ENCODE measurements at places on chromosomes 1 and 21.

DNA sequence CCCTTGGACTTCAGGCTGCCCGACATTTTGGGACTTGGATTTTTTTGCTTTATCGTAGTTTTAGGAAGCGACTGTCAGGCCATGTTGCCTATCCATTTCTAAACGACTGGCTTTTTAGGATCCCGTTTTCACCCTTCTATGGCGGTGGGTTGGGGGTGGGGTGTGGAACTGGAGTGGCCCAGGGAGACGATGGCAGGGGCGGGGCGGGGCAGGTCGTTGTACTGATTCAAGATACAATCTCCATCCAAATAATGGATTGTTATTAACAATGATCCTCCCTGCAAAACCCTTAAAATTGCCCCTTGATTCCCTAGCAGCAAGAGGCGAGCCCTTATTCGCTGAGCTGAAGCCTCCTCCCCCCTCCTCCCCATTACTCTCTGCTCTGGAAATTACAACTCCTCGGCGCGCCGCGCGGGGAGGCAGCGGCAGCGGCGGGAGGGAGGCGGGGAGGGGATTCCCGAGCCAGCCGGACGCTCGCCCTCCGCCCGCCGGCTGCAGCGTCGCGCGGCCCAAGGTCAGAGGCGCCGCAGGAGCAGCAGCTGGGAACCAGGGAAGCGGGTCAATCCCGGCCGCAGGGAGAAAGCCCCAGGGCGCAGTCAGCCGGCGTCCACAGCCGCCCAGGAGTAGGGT lies at the start of gene TRIM67:
TSS of gene TRIM67 (plus strand) at position 392 of the 630 bp plus-strand sequence. CDS start 912 bp downstream, outside the sequence.
- no peak for DNase-seq

DNA sequence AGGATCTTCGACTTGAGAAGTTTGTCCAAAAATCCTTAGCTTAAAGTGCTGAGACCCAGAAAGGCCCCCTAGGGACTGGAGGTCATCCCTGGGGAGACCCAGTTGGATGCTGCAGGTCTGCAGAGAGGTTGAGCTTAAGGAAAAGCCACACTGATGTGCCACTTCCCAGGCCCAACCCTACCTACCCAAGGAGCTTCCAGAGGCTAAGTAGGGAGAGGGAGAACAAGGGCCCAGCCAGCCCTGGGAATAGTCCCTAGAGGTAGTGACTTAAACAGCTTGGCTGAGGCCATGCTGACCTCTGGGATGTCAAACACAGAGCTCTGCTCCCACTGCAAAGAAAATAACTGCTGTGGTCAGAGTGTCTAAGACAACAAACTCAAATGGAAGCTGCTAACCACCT lies 693.7 kb downstream of the MATN1 start:
- DNase-seq, result no peak

DNA sequence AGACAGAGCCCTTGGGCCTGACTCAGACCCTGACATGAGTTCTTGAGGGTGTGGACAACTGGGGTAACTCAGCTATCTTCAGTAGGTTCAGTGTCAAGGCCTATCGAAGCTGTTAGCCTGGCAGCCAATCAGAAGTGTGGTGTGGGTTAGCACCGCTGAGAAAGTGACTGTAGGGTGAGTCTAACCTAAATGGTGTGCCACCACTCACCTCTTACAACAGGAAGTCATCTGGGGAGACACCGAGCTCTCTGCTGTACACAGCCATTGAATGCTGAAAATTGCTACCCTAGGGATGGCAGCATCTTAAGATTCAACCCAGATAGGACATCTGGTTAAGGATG lies 44.6 kb downstream of the RASSF5 start:
- no peak for DNase-seq

GRCh38 chr1:35572296-35572695 lies 818 bp upstream of the TFAP2E start:
- no peak for DNase-seq

DNA sequence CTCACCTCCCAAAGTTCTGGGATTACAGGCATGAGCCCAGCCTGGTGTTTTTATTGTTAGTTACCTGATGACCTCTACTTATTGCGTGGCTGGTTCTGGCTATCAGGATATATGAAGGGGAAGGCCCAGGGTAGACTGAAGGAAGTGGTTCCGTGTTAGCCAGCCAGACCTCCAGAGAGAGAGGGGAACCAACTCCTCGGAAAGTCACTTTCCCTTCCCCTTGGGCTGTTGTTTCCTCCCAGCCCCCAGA lies 2.5 kb upstream of the RCSD1 start:
- DNase-seq, result peak; percentile 1

- DNase-seq, result no peak
Measured at GRCh38 chr1:42675467-42675866, 6.8 kb upstream of the YBX1 start.

DNA sequence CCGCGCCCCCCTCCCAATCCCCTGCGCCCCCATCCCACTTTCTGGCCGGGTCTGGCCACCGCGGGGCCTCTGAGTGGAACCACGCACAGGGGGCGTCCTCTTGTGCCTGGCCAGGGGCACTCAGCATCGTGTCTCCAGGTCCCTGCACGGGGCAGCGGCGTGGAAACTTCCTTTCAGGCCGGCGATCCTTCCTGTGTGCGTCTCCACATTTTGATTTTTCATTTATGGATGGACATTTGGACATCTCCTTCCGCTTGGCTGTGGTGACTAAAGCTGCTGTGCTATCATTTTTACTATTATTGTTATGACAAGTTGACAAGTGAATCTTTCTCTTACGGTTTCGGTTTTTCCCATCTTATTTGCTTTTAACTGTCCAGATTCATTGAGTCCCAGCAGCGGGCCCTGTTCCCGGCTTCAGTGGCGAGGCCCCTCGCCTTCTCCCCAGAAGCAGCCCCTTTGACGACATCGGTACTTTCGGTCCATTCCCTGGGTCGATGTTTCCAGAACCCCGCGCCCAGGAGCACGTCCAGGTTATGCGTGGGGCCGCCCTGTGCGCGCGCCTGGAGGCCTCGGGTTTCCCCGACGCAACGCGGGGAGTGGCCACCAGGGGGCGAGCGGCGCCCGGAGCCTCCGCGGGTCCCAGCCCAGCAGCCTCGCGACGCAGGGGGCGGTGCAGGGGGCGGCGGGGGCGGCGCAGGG lies 12.4 kb upstream of the SLC19A1 start:
- DNase-seq, result peak; percentile 89

DNA sequence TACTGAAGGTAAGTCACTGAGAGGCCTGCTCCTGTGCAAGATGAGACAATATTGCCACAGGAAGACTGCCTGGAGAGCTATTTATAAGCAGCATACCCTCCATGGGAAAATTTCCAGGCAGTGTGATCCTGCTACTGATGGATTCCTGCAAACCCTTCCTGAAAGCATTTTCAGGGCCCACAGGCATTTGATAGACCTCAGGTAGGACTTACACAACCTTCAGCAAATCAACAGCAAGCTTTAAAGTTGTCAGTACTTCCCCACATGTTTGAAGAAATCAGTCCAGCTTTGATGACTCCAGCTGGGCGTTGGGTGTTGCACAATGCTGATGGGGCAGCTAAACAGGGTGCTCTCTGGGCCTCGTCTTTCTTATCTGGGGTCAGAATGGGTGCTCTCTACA lies 108.8 kb downstream of the PLXNA2 start:
- no peak for DNase-seq

DNA sequence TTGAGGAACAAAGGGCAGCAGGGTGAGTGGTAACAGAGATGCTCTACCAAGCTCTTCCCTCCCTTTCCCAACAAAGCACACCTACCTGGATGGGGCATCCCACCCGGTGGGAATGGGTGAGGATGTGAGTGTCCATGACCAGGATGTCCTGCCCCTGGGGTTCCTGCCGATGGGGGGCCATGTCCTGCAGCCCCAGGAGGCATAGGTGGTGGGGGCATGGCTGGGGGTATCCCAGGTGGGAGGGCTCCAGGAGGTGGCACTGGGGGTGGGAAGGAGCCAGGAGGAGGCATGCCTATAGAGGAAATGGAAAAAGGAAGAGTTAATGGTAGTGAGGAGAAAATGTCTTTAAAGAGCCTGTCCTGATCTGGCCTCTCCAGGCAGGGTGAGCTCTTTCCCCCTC lies 1.9 kb downstream of the SF3B4 start:
- DNase-seq, result no peak

DNA sequence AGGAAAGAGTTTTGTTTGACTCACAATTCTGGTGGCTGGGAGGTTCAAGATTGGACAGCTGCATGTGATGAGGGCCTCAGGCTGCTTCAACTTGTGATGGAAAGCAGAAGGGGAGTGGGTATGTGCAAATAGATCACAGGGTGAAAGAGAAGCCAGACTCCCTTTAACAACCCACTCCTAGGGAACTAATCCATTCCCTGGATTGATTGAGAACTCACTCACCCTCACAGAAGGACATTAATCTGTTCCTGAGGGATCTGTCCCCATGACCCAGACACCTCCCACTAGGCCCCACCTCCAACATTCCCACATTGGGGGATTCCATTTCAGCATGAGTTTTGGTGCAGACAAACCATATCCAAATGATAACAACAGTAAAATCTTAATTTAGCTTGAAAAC lies 25.6 kb downstream of the UBE2T start:
- DNase-seq, result no peak

- DNase-seq, result no peak
Measured at GRCh38 chr1:175287849-175288248, 95.3 kb upstream of the KIAA0040 start.

DNA sequence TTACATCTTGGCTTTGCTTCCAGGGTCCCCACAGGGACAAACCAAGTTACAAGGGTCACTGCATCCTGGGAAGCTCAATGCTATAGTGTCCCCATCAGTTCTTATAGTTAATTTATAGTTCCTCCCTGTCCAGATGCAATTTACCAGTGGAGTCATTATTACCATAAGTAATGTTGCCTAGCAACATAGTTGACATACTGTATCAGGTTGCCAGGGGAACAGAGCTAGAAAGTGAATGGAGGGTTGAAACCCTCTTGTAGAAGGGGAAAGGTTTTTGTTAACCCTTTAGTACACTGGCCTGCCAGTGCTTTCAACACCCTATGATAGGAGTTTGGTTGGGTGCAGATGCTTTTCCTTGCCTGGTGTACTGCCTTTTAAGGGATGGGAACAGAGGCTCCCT lies 34.3 kb upstream of the TTC4 start:
- no peak for DNase-seq

DNA sequence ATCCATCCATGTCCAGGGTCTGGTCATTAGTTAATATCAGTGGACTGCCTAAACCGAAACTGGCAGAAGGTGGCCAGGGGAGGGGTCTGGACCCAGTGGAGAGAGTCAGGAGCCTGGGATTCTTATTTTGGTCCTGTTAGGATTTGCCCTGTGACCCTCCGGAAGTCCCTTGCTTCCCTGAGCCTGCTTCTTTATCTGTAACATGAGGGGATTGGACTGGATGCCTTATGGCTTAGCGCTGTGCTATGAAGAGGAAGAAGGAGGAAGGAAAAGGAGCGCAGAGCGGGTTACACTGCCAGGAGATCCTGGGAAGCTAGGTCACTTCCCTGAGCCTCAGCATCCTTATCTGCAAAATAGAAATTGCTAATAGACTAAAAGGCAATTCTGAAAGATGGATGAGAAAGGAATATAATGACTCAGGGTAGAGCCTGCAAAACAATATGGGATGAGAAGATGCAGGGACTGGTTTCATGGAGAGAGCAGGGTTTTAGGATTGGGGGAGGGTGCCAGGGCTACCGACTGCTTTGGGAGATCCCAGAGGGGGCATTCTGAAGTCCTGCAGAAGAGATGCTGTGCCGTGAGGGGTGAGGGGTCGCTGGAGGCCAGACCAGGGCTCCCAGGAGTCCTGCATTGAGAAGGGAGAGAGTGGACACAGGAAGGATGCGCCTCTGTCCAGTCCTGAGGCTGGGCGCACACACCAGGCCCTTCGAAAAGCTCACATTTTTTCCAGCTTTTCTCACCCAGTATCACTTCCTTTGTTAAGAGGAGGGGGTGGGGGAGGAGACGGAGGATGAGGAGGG lies 460 bp upstream of the ADORA1 start:
- no peak for DNase-seq

GRCh38 chr1:9770298-9770697 lies 53.5 kb downstream of the CLSTN1 start:
- DNase-seq, result no peak

DNA sequence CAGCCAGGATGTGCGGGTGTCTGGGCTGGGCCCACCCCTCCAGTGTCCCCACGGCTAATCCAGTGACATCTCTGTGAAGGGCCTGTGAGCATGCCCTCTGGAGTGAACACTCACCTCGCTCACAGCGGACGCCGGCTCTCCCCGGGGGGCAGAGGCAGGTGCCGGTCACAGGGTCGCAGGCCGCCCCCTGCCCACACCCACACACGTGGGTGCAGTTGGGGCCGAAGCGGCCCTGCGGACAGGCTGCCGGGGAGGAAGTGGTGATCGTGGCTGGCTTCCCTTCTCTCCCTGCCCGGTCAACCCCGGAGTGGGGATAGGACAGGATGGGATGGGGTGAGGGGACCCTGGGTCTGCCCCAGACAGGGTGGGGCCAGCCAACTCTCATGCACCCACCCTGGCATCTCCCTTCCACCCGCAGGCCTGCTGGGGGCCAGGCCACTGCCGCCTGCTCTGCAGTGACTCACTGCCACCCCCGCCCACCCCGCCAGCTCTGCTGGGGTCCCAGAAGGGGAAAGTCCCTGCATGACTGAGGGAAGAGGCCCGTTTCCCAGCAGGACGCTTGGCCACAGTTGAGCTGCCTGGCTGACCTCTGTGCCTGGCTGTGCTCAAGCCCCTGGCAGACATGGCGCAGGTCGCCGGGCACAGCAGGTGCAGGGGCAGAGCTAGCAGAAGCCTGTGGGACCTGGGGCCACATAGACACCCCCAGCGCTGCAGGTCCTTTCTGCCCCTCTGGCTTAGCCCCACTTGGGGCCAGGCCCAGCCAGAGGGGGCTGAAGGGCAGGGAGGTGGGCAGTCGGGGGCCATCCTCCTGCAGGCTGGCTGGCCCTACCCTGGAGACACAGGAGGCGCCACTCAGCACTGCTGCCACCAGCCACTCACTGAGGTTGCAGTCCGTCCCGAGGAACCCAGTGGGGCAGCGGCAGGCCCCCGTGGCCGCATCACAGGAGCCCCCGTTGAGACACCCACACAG lies 41.6 kb downstream of the ARHGEF16 start:
- no peak for DNase-seq

- DNase-seq, result no peak
Measured at GRCh38 chr1:166952002-166952746, 23.2 kb downstream of the ILDR2 start.

DNA sequence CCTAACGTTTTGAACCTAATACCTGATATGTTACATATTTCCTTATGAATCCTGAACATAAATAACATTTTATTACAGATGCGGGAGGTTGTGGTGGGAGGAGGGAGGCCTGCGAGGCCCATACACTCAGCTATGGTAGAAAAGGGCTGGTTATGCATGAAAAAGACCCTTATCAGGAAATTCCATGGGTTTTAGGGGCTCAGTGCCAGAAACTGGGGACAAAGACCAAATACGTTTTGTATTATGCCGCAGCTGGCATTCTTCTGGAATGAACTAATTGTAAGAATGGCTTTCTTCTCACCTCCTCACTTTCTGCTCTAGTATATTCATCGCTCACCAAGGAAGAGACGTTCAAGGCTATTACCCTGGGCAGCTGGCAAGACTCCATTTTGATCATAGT lies 76.7 kb downstream of the ADSS2 start:
- DNase-seq, result no peak

GRCh38 chr1:172955161-172955815 lies 95.5 kb downstream of the TNFSF18 start:
- DNase-seq, result no peak

DNA sequence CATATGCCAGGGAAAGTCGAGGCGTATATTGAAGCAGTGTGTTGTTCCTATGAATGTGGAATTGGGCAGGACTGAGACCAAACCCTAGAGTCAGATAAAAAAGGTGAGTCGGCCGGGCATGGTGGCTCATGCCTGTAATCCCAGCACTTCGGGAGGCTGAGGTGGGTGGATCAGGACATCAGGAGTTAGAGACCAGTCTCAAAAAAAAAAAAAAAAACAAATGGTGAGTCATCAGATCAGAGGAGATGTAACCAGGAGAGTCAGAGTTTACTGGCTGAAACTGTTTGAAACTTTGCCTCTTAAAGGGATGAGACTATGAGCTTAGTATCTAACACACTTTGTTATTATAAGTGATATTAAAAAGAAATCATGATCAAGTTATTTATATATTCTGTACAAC lies 26.4 kb upstream of the SYCP1 start:
- no peak for DNase-seq
